ENCODE measurements at places on chromosomes 16 and 17. TPM values are rescaled to one million over a fixed set of nuclear protein-coding genes. Genes with fewer than 3 reads are reported as not detected.

LSM12 gene
- total RNA-seq: 55.3 TPM

FSCN2 gene
- 0.64 TPM for total RNA-seq

WDR90 gene
- 17.4 TPM for total RNA-seq

VTN gene
- not detected for total RNA-seq

C16orf96 gene
- not detected for total RNA-seq

CCL11 gene
- not detected for total RNA-seq

SLC6A2 gene
- not detected for total RNA-seq

CCL2 gene
- total RNA-seq: 406 TPM

STX1B gene
- total RNA-seq: 2.6 TPM

RASL10B gene
- 1.5 TPM for total RNA-seq

KCNAB3 gene
- 2.1 TPM for total RNA-seq

TBC1D3 gene
- total RNA-seq: not detected

ZP2 gene
- not detected for total RNA-seq

FA2H gene
- total RNA-seq: 0.34 TPM

C16orf92 gene
- not detected for total RNA-seq

STAC2 gene
- not detected for total RNA-seq

DNAI2 gene
- total RNA-seq: not detected

C1QTNF8 gene
- not detected for total RNA-seq

SMIM36 gene
- not detected for total RNA-seq

CCL4 gene
- total RNA-seq: not detected

LLGL2 gene
- total RNA-seq: 3.4 TPM

CWC25 gene
- 15.8 TPM for total RNA-seq

ABAT gene
- 2.4 TPM for total RNA-seq

CACNG3 gene
- not detected for total RNA-seq
